Activated CD8-positive, alpha-beta memory T cell treated with anti-CD3 and anti-CD28 coated beads, Interleukin-2, amount 10 ng/mL, durations not matched to agents 7 days and 5 days (primary cell): ENCODE measurements at places on chromosomes 13 and 19.

DNA sequence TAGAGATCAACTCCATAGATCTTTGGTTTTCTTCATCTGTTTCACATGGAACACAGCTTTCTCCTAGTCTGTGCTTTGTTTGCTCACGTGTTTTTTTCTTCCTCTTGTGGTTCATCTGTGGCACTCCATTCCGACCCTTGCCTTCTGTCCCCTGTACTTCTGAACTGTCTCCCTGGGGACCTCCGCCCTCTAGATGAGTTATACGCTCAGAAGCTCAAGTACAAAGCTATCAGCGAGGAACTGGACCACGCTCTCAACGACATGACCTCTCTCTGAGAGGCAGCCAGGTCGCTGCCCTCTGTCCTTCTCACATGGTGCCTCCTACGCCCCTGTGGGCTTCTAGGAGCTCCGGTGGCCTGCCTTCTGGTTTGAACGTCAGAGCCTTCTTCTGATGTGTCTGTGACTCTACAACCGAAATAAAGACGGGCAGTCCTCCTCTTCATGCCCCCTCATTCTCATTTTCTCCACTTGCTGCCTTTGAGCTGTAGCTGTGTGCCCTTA, 16.6 kb upstream of the RAB8A start:
- DNase-seq: no peak

DNA sequence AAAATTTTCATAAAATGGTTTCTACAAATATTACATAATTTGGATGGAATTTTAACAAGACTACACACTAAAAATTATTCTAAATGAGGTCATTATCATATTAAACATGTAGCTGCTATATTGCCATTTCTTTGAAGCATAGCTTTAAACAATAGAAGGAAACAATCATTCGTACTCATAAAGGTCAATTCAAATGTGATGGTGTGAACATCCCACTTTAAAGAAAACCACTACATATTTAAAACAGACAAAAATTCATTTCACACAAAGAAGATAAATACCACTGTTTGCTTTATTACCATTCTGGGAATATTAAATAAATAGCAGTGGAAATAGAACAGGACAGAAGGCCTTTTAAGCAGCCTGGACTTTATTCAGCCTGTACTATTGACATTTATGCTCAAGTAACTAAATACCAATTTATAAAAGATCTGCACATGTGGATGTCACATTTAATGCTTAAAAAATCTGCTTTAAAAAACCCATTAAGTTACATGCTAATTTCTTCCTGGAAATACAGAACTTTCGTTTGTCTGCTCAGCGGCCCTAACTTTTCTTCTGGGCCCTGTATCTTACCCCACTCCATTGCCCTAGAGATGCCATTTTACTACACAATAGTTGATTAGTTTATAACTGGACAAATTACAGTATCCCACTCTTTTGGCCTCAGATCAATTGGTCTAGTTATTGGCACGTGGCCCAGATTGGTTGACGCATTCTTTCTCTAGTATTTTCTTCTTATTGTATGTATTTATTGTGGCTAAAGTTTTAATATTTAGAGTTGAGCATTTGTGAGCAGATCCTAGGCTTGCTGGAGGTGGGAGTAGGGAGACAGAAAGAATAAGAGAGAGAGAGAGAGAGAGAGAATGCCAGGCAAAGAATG, 215.1 kb upstream of the SPRY2 start:
- no peak for DNase-seq

DNA sequence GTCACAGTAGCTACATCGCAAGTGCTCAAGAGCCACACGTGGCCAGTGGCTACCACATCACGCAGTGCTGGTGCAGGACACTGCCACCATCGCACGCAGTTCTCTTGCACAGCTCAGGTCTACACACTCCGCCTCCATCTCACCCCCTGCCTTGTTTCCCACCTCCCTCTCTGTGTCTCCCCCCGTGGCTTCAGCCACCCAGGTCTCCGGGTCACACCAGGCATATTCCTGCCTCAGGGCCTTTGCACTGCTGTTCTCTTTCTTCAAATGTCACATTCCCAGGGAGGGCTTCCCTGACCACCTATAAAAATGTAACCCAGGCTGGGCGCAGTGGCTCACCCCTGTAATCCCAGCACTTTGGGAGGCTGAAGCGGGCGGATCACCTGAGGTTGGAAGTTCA, 10.6 kb downstream of the CCDC8 start:
- DNase-seq: no peak

DNA sequence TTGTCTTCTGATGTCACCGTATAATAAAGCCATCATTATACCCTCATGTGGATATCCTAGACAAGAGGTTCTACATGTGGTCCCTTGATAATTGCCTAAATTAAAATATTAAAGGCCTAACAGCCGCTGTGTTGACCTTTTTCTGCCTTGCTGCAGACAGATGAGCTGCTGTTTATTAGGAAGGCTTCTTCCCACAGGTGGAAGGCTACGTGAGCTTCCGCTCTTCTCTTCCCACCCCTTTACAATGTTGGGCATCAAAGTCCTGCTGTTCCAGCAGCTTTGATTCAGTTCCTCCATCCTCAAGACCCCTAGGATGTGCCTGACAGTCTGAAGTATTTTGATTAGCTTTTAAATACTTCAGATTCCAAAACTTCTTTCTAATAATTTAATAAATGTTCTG, 217.1 kb downstream of the PCCA start:
- DNase-seq: no peak

GRCh38 chr13:112740502-112741131, 50.8 kb downstream of the ATP11A start:
- DNase-seq: no peak

GRCh38 chr13:36133950-36134626, 2.9 kb upstream of the DCLK1 start:
- DNase-seq: no peak

DNA sequence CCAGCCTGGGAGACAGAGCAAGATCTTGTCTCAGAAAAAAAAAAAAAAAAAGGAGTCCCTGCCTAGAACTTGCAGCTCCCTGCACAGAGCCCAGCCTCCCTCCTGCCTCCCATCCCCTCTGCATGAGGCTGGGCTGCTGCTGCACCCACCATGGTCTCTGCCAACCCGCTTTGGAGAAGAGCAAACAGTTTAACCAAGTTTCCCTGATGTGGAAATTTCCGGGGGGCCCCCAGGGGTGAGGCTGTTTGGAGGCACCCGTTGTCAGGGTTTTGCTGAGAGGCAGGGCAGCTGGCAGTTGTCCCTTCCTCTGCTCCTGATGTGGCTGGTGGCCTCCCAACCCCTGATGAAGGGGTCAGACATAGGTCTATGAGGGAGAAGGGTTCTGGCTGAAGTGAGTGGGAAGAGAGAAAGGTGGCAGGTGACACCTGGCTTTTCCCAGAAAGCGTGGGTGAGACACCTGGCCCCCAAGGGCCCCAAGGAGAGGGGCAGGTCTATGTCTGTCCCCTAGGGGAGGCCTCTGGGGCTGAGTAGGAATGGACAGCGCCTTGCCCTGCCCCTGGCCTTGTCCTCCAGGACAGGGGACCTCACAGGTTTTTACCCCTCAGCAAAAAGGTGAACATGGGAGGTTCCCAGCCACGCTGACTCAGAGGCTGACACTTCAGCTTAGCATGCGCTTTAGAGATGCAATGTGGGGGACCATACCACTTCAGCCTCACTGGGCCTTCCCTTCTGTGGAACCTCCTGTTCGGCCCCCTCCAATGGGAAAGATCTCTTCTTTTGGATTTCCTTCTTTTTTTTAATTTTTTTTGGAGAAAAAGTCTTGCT, 5.5 kb downstream of the LRP3 start:
- DNase-seq: no peak

DNA sequence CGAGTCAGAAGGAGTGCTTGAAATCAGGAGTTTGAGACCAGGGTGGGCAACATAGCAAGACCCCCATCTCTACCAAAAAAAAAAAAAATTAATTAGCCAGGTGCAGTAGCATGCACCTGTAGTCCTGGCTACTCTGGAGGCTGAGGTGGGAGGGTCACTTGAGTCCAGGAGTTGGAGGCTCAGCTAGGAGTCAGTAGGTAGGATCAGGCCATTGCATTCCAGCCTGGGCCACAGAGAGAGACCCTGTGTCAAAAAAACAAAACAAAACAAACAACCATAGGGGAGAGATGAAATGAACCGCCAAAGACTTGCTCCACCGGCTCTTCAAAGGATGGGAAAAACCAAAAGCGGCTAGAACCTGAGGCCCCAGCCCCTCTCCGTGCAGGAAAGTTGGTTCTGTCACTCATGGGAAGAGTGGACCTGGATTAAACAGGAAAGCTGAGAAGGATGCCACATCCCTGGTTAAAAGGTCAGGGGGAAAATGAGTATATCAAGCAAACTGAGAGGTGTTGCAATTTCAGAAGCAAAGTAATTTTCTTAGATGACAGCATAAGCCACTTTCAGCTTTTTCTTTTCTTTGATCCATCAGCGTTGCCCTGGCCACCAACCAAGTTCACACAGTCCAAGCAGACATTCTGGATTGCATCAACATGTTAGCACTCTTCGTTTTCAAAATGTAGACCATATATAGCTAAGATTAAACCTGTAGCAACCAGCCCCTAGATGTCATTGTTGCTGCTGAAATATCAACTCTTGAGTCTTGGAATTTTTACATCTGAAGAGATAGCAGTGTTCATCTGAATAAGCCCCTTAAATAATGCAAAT, 8.9 kb upstream of the ZNF507 start:
- DNase-seq: no peak

DNA sequence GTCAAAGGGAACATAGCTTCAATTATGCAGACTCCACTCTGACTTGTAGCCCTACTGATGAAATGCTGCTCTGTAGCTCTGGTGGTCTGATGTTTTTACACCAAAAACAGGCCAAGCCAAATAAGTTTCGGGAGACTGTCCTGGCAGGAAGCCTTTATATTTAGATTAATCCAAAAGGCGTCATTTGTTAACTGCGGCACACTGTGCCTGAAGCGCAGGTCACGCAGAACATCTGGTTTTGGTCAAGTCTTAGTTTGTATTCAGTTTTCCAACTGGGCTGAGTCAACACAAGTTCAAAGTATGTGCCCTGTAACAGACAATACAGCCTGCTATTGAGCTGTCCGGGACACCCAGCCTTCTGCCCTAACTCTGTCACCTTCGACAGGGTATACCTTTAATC, 154.6 kb upstream of the IPO5 start:
- no peak for DNase-seq

DNA sequence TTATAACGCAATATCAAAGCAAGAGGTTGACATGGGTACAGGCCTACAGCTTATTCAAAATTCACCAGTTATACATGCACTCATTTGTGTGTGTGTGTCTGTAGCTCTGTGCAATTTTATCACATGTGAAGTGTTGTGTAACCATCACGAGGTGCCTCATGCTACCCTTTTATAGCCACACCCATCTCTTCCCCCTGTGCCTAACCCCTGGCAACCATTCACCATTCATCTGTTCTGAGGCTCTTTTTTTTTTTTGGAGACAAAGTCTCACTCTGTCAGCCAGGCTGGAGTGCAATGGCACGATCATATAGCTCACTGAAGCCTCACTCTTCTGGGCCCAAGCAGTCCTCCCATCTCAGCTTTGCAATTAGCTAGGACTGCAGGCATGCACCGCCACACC, 78.4 kb downstream of the DPF1 start:
- DNase-seq: no peak

DNA sequence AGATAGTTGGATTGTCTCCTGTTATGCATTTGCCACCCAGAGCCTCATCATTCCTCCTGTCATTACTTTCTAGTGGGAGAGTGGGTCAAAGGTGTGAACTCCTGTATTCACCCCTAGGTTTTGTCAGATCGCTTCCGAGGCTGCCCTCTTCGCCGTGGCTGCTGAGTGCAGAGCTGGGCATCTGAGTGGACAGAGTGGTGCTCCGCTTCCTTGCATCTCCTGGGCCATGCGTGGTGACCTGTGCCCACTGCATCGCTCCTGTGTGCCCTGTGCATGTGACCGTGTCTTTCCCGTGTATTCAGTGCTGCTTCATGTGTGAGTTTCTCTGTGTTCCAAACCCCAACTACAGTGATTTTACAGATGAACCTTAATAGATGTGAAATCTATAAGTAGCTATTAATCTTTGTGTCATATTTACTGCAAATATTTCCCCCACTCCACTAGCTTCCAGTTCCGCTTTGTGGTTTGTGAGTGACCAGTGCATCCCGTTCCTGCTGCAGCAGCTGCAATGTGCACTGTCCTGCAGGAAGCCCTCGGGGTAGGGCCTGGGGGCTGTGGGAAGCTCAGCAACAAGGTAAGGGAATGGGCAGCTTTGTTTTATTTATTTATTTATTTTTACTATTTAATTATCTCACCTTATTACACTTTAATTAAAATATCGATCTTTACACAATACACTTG, 53.1 kb downstream of the C13orf46 start:
- DNase-seq: peak; percentile 31

- no peak for DNase-seq
Observed at GRCh38 chr13:112586334-112586960, 1.5 kb downstream of the TUBGCP3 start.

GRCh38 chr13:97630725-97631124, 196.8 kb downstream of the RAP2A start:
- no peak for DNase-seq

GRCh38 chr13:100131863-100132574, 43.1 kb downstream of the PCCA start:
- DNase-seq: peak; percentile 51

GRCh38 chr13:75826391-75826790, 190.3 kb downstream of the LMO7 start:
- DNase-seq: no peak

- DNase-seq: no peak
Observed at GRCh38 chr19:21698215-21698614, 69.2 kb downstream of the ZNF100 start.

DNA sequence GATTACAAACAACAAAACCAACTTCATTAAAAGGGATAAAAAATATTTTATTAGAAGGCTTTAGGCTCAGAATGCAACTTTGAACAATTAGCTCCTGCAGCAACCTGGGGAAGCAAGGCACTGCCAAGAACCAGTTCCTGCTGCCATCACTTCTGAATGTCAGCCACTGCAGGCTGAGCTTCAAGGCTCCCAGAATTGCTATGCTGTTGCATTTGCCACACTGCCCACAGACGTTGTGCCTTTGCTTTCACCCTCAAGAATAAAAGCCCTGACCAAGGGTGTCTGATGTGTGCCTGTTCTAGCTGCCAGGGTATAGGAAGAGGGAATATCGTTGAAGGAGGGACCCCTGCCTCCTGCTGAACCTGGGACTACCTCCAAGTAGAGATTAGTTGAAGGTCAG, 238.4 kb downstream of the ITGBL1 start:
- DNase-seq: no peak

- DNase-seq: no peak
Observed at GRCh38 chr13:48647625-48648024, 6.1 kb upstream of the CYSLTR2 start.

- no peak for DNase-seq
Observed at GRCh38 chr13:33626407-33626806, 191.5 kb upstream of the RFC3 start.

DNA sequence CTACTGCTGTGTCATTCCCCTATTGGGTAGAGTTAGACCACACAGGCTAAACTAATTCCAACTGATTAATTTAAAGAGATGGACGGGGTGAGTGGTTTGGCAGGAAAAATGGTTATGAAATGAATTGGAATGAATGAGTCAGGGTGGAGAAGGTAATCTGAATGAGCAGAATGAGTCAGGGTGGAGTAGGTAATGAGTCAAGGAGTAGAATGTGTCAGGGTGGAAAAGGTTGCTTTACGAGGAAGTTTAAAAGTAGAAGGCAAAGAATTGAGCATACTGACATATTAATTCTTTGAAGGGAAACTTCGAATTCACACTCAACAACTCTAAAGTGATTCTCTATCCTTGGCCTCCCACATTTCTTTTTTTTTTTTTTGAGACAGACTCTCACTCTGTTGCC, 12.7 kb upstream of the ZNF121 start:
- DNase-seq: no peak
